NAMALWA (cell line): ENCODE measurements at places on chromosomes 5 and 9.

- no peak for DNase-seq
Measured at GRCh38 chr5:159481751-159482150, 151.5 kb upstream of the IL12B start.

- DNase-seq: no peak
Measured at GRCh38 chr5:150368526-150368925, 11.0 kb downstream of the TCOF1 start.

GRCh38 chr9:81898851-81899250 lies 29.4 kb upstream of the SPATA31D4 start:
- no peak for DNase-seq

DNA sequence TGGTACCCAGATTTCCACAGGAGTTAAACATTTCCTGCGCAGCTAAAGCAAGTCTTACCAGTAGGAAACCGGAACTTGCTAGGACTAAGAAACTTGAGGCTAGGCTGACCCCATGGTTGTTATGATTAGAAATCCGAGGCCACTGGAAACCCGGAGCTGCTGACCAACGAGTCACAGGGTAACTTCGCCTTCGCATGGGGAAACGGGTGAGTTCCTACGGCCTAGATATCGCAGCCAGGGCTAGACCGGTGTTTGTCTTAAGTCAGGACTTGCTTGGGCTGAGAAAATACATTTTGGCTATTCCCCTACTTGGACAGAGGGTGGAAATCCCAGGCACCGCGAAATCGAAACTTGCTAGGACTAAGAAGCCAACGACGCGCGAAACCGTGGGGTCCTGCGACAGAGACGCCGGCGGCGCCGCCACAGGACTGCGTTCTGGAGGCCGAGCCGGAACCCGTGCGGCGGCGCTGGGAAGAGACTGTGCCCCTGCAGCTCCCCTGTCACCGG lies 1.6 kb upstream of the ANXA2R start:
- peak; percentile 76 for DNase-seq

- no peak for DNase-seq
Measured at GRCh38 chr5:93161661-93162654, 419.1 kb downstream of the NR2F1-AS1 start.

GRCh38 chr5:4855880-4856279 lies 284.2 kb upstream of the ADAMTS16 start:
- no peak for DNase-seq

GRCh38 chr5:6597557-6597956 lies 35.3 kb downstream of the NSUN2 start:
- no peak for DNase-seq

GRCh38 chr5:10725636-10726035 lies 35.4 kb downstream of the DAP start:
- DNase-seq: no peak

DNA sequence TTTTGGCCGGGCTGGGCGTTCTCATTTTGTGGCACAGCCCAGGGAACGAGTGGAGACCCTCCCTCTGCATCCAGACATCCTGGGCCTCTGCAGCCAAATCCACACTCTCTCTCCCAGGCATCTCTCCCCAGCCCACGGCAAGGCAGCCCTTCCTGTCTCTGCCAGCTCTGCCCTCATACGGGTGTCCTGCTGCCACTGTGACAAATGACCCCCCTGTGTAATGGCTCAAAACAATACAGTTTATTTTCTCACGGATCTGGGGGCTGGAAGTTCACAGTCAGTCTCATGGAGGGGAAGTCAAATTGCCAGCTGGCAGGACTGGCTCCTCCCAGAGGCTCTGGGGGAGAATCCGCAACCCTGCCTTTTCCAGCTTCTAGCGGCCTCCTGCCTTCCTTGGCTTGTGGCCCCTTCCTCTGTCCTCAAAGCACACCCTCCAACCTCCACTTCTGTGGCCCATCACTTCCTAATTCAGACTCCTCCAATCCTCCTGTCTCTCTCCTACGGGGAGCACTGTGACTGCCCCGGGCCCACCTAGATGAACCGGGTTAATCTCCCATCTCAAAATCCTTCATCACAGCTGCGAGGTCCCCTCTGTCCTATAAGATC lies 70.2 kb upstream of the COL5A1 start:
- DNase-seq: no peak

DNA sequence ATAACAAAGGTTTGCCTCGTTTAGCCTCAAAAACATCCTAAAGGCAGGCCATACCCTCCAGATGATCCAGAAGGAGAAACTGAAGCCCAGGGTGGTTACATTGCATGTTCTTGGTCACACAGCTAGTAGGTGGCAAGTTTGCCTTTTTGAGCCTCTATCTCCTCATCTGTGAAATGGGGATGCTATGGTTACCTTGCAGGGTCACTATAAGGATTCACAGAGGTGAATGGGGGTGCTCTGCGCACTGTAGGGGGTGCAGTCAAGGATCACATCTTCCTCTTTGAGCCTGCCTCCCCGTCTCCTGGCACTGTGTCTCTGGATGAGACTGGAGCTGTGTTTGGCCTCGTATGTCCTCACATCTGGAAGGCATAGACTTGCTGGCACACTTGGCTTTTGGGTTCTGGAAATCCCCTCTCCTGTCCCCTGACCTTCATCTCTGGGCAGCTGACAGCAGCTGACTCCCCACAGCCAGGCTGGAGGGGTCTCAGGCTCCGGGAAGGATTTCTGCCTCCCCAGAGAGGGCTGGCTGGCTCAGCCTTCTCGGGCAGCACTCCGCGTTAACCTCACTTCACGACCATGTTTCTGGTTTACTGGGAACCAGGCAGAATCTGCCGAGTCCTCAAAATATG lies 167.7 kb downstream of the RGS3 start:
- no peak for DNase-seq

- DNase-seq: no peak
Measured at GRCh38 chr9:117313989-117314388, 100.9 kb downstream of the ASTN2 start.

GRCh38 chr9:71924576-71924975 lies 13.1 kb downstream of the C9orf85 start:
- no peak for DNase-seq

GRCh38 chr9:121463026-121463807 lies 36.4 kb downstream of the GGTA1 start:
- peak; percentile 53 for DNase-seq

GRCh38 chr9:125521462-125522327 lies 185.3 kb downstream of the MAPKAP1 start:
- DNase-seq: no peak

DNA sequence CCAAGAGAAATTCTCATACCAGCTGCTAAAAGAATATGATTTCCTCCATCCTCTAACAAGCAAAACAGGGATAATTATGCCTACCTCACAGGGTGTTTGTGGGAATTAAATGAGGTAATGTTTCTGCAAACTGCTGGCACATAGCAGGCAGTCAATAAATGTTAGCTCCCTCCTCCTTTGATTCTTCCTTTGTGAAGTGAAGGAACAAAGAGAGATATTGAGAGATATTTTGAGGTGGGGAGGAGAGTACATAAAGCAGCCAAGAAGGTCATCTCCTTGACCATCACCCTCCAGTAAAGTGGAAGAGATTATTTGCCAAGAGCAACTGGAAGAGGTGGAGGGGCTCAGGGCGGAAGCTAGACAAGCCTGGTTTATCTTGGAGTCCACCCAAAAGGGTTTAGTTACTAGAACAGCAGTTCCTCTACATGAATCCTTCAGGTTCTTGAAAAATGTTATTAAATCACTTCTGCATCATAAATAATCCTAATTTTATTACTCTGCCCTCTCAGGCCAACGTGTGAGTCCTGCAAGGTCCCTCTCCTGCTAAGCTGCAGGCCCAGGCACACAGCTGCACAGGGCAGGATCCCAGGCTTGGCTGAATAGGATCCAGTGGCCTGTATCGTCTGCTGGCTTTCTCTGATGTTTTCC lies 35.0 kb upstream of the TLE1 start:
- no peak for DNase-seq

DNA sequence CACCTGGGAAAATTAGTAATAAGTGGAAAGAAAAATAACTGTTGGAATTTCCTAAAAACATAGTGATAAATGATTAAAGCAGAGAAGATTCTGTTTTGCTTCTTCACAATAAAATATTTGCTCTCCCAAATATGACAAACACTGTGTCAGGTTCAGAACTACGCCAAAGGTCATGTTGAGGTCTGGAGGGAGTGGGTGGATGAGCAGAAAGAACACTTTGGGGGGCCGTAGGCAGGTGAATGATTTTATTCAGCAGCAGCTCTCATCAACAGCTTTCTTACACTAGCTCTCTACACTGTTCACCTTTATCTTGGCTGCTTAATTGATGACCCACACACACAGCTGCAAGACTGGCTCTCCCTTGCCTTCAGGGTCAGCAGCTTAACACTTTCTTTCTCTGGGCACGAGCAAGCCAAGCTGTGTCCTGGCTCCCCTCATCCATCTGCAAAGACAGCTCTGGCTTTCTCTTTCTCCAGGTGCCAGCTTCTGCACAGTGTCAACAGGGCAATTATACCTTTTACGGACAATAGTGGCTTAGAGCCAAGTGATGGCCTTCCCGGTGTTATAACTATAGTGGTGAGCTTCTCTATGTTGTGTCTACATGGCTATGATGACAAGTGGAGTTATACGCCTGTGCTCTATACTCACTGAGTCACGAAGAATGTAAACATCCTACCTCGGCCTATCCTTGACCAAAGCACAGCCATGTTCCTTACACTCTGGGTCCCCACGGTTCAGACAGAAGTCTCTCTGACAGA lies 18.9 kb upstream of the GPX8 start:
- DNase-seq: no peak

- no peak for DNase-seq
Measured at GRCh38 chr9:113573046-113573958, 109.8 kb downstream of the RGS3 start.

DNA sequence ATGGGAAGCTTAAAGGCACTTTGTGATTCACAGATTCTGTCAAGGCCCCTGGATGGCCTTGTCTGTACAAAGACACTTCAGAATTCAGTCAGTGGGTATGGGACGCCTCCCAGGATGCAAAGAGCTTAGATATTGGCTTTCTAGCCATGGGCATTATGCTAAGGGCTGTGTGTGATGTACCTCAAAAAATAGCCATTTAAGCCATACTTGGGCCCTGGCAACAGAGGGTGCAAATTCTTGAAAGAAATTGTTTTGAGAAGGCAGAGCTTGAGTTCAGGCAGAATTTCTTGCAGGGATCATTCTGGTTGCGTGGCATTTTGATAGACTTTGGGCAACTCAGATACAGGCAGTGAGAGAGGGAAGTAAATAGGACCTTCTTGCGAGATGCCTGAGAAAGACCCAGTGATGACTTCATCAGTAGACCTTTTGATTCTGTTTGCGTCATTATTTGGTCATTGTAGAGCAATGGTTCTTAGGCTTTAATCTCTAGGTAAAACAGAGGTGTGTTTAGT lies 3.9 kb downstream of the CYFIP2 start:
- peak; percentile 44 for DNase-seq

GRCh38 chr9:128182893-128183588 lies 8.3 kb downstream of the CIZ1 start:
- DNase-seq: no peak

DNA sequence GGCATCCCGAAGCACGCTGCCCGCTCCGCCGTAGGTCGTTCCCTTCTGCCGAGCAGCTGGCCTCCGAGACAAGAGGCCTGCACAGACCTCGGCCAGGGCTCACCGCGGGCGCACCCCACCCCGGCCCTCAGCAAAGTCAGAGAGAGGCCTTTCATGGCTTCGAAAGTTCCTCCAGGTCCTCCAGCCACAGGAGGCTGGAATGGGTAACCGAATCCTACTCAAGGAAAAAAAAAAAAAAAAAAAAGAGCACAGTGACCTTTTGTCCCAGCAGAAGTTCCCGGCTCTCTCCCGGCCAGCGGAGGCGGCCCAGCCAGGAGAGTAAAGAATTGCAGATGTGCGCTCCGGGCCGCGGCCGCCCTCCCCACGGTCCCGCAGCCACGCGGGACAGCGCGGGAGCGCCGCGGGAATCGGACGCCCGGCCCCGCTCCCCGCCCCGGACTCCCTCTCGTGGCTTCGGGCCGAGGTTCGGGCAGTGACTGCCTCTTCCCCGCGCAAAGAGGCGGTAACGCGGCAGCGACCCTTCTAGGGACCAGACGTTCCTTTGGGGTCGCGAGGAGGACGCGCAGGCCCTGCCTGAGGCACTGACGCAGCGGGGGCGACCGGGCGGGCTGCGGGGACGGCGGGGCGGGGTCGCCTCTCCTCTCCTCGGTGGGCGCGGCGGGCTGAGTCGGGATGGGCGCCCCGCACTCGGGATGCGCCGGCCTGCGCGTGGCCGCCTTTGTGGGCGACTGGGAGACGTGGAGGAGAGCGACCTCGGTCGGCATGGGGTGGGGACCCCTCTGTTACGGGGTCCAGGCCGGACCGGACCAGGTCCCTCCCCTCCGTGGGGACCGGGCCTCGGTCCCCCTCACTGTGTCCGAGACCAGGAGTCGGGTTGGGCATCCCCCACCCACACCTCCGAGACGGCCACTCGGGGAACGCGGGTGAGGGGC lies 754 bp downstream of the GFPT2 start:
- DNase-seq: no peak

- no peak for DNase-seq
Measured at GRCh38 chr9:131635285-131635684, 90.0 kb downstream of the PRRT1B start.

- no peak for DNase-seq
Measured at GRCh38 chr9:37969130-37969529, 65.2 kb upstream of the SLC25A51 start.

DNA sequence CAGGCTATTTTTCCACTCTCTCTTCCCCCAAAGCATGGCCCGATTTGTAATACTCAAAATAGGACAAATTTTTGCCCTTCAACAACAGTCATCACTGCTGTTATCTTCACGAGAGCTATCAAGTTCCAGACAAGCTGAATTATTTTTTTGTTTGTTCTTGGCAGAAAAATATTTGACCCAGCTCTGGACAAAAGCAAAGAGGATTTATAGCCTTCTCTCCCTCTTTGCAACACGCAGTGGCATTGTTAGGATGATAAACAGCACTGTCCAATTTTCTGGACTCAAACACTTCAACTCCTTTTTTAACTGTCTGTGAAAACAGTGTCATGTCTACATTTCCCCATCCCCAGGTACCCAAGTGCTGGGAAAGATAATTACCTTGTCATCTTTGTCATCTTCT lies 160.3 kb downstream of the SLF1 start:
- DNase-seq: no peak

DNA sequence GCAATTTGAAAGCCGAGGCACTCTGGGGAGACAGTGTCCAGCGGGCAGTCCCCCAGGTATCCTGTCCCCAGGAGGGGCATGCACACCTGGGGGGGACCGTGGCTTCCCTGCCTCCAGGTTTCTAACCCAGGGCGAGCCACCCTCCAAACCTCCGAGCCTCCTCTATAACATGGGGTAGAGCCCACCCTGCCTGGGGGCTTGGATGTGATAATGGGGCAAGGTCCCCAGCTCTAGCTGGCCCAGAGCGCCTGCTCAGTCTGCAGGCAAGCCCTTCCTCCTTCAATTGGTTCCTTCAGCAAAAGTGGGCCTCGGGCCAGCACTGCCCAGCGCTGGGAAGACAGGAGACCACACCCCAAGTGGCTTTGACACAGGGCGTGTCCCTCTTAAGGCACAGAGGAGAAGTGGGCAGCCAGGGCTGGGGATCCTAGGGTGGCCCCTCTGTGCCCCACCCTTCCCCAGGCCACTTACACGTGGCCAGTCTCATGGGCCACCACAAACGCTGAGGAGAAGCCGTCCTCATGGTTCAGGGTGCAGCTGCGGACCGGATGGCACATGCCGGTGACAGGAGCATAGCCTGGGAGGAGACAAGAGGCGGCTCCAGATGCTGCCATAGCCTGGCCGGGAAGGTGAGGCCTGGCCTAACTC lies 94.3 kb downstream of the ZNF354C start:
- DNase-seq: no peak
